ENCODE measurements at places on chromosomes 12 and 14.

DNA sequence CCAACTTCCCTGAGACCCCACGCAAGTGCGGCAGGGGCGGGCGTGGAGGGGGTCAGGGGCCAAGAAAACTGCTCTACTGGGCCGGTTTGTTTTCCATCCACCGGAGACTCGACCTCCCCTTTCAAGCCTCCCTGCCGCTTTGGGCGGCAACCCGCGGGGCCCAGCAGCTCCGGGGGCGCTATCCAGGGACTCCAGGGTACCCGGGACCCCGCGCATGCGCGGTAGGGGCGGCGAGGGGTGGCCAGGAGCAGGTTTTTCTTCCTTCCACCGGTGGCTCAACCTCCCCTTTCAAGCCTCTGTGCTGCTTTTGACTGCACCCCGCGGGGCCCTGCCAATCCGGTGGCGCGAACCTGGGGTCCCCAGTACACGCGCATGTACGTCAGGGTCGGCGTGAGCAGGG lies 323.5 kb downstream of the ALG10 start:
- no peak for DNase-seq

DNA sequence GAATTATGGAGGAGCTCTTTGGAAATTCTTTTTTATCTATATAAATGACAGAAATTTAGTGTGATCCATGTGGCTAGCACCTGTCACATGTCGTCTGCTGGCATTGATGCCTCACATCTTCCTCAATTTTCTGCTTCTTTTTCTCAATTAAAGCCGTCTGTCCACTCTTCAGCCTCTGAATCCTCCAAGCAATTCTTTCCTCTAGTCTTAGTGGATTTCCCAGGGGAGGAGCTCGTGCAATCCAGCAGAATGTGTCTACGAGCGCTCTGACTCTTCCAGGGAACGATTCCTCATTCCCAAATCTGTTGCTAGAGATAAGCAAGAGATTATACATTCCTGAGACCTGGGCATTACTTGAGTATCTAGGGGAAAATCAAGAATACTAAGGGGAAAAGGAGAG lies 176.6 kb downstream of the EMP1 start:
- DNase-seq, result no peak

GRCh38 chr12:99916555-99916954 lies 68.2 kb downstream of the ANKS1B start:
- no peak for DNase-seq

- no peak for DNase-seq
Measured at GRCh38 chr14:63874223-63874622, 21.4 kb downstream of the SYNE2 start.

- no peak for DNase-seq
Measured at GRCh38 chr12:27384261-27384590, 51.6 kb downstream of the BMAL2 start.

GRCh38 chr12:115636546-115636945 lies 640.9 kb downstream of the MED13L start:
- DNase-seq, result no peak

DNA sequence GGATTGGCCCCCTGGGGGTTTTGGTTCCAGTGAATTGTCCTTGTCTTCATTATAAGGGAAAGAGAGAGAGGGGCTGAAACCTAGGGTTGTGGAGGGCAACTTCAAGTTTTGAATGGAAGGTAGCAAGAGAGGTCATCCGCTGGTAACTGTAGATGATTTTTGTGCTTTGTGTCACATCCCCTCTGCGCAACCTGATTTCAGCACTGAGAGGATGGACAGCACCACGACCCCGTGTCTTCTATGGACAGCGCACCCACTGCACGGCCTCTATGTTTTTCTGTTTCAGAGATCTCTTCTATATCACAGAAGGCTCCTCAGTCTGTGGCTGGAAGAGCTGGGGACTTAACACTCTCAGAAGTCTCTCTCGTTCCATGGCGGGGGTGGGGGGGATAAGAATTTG lies 127.0 kb upstream of the RPH3A start:
- DNase-seq, result no peak

DNA sequence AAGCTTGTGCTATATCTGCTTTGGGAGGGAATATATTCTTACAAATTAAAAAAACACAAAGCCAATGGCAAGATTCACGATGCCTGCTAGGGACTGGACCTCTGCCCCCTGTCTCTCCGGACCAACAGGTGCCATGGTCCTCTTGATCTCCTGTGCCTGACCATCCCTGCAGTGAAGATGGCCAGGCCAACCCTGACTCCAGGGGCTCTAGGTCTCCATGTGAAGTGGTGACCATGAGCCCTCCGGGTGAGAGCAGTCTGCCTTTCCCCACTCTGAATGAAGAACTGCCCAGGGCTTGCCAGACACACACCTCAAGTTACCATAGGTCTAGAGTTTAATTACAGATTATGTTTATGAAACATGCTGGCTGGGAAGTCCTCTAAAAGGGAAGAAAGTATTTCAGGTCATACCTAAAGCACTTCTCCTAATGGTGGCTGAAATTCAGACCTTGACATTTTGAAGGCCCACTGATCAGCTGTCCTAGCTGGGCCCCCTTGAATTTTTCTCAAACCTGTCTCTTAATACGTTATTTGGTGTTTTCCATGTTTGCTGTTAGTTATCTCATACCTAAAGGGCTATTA lies 1.4 kb downstream of the ARHGDIB start:
- DNase-seq, result no peak

DNA sequence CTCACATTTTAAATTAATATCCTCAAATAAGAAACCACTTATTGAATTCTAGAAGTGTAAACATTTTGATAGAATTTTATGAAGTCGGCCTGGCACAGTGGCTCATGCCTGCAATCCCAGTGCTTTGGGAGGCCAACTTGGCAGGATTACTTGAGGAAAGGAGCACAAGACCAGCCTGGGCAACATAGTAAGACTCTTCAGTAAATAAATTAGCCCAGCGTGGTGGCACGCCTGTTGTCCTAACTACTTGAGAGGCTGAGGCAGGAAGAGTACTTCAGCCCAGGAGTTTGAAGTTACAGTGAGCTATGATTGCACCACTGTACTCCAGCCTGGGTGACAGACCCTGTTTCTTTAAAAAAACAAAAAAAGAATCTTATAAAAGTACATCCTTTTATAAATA lies 8.9 kb upstream of the ZNF410 start:
- DNase-seq, result no peak

DNA sequence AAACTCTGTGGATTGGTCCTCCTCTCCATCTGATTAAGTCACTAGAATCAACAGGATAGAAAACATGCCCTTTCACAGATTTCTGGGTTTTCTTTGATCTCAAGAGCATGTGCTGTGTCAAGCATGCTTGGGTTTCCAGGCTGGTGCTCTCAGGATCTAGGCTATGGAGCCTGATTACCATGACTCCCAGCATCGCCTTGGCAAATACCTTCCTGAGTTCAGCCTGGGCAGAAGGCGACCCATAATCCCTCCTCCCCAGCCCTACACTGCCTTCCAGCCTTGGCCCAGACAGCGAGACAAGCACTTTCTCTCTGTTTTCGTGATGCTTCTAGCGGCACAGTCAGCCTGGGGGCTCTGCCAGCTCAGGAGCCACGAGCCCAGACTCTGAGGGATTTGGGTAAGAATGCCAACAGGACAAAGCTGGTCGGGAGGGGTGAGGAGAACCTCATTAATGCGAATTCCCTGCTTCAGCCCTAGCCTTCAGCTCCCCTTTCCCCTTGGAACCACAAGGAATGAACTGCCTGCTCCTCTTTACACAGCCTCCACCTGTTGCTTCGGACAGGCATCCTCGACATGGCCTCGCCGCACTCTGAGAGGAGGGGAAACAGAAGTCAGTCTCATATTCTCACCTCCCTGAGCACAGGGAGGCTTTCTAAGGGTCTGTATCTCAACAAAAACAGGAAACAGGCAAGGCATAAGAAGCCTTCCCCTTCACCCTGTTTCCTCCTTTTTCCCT lies 227.1 kb downstream of the MSRB3 start:
- no peak for DNase-seq

GRCh38 chr14:22099942-22100763 lies 426.5 kb upstream of the OR4E1 start:
- DNase-seq, result peak; percentile 4

DNA sequence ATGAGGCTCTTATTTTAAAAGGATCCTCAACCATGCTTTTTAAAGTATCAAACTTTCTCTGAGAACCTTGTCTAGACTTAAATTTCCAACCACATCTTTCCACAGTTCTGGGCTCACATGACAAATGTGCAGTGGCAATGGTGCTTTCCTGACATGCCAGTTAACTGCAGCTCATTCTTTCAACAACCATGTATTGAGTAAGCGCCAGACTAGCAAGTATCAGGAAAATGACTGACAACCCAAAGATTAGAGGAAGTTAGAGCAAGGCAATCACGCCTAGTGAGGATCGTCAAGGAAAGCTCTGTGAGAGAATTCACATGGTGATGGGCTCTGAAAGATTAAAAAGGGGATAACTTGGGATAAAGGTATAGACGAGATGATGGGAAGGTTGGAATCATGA lies 35.8 kb downstream of the FLVCR2 start:
- no peak for DNase-seq

GRCh38 chr14:33110737-33111443 lies 172.2 kb downstream of the NPAS3 start:
- DNase-seq, result no peak

- no peak for DNase-seq
Measured at GRCh38 chr14:99578541-99579101, 25.4 kb downstream of the CCDC85C start.

- no peak for DNase-seq
Measured at GRCh38 chr12:105090361-105090760, 6.1 kb upstream of the ALDH1L2 start.

- no peak for DNase-seq
Measured at GRCh38 chr12:6214633-6215032, 14.4 kb downstream of the CD9 start.

DNA sequence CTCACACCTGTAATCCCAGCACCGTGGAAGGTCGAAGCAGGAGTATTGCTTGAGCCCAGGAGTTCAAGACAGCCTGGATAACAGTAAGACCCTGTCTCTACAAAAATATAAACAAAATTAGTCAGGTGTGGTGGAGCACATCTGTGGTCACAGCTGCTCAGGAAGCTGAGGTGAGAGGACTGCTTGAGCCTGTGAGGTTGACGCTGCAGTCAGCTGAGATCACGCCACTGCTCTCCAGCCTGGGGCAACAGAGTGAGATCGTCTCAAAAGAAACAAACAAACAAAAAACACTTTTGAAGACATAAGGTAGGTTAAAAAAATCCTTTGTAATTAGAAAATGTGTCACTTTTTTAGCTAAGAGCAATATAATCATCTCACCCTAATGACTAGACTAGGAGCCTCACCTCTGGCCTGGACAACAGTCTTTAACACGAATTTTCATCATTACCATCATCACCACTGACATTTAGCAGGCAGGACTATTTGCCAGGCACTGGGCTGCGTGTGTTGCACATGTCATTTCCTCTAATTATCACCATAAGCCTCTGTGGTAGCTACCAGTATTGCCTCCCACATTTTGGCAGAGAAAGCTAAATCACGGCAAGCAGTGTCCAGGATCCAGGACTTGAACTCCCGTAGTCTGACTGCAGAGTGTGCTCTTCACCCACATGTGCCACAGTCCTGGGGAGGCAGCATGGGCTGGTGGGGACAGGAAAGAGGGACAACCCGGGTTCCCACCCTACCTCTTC lies 4.6 kb upstream of the SYCP3 start:
- no peak for DNase-seq

DNA sequence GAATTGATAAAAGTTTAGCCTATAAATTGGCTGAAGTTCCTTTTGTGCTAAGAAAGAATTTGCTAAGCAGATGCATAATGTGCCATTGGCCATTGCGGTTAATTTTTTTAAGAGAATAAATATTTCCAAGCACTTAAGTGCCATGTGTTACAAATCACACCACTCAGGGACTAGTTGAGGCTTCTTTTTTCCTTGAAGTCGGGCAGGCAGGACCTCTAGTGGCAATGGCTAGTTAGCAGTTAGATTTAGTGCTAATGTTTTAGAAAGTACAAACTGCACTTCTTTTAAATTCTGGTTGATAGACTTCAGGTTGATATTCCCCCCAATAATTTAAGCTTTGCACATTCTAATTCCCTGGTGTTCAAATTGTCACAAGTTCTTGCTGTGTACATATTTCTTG lies 294.3 kb downstream of the APAF1 start:
- DNase-seq, result no peak

GRCh38 chr12:120479458-120479857 lies 9.9 kb upstream of the SRSF9 start:
- no peak for DNase-seq

- no peak for DNase-seq
Measured at GRCh38 chr12:19298836-19299605, 140.3 kb upstream of the AEBP2 start.

GRCh38 chr14:56150645-56151345 lies 32.6 kb downstream of the PELI2 start:
- DNase-seq, result no peak

DNA sequence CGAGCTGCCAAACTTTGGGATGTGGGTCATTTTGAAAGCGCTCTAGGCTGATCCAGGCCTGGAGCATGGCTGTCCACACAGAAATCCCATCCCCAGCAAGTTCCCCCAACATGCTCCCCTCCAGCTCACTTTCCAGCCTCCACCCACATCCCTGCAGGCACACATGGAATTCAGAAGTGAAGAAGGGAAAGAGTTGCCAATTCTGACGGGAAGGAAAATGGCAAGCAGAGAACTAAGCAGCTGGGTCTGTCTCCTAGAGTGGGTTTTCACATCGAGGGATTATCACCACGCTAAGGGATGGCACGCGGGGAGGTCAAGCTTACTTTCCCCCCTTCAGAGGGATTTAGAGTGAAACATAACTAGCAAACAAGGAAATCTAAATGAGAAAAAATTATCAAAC lies 142.3 kb downstream of the RIMBP2 start:
- no peak for DNase-seq

GRCh38 chr14:35395283-35395682 lies 9.3 kb downstream of the NFKBIA start:
- DNase-seq, result no peak

- DNase-seq, result no peak
Measured at GRCh38 chr14:24875203-24875838, 174.6 kb downstream of the STXBP6 start.

- no peak for DNase-seq
Measured at GRCh38 chr14:48333221-48333920, 658.0 kb upstream of the MDGA2 start.

DNA sequence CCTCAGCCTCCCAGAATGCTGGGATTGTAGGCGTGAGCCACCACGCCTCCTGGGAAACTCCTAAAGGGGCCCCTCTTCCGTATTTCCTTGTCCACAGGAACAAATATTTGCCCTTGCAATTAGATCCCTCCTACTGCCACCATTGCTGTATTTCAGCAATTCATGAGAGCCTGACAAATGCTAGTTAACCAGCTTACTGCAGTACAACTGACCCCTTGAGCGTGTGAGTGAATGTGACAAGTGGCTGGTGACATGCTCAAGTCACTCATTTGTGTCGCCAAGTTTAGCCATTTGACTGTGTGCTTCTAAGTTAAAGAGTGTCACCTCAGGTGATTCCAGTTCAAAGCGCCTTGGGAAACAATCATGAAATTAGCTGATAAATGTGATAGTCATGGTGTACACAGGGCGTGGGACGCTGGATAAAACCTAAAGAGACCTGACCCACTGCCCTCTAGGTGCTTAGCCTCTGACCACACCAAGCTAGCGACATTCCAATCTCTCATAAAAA lies 56.1 kb upstream of the MAP1LC3B2 start:
- no peak for DNase-seq

Measured in stimulated activated CD8-positive, alpha-beta memory T cell treated with anti-CD3 and anti-CD28 coated beads, Interleukin-4, amount 100 ng/mL, for 1 hour (primary cell).